ENCODE measurements at places on chromosomes 16 and 17. TPM values are rescaled to one million over a fixed set of nuclear protein-coding genes. Genes with fewer than 3 reads are reported as not detected.
A peak's percentile ranks its signal among the peaks of the same experiment; 100 is the strongest.

Gene FTSJ3
- 26.2 TPM for total RNA-seq

GRCh38 chr17:30790279-30790678 lies 34.2 kb downstream of the CRLF3 start:
- no peaks in the 10 kb centered on the region for H3K4me1 ChIP-seq
- no peaks in the 10 kb centered on the region for H3K27me3 ChIP-seq

- H3K27me3 ChIP-seq = peaks cover 9% of the 10 kb centered on the region
- no peak overlapping the region for H3K4me3 ChIP-seq
Observed at GRCh38 chr17:79473876-79474440, 136.9 kb downstream of the RBFOX3 start.

GRCh38 chr17:57902800-57903759 lies 52.1 kb downstream of the CUEDC1 start:
- H3K27me3 ChIP-seq = no peaks in the 10 kb centered on the region
- H3K36me3 ChIP-seq = no peaks in the 10 kb centered on the region
- peaks cover 76% of the 10 kb centered on the region for H3K4me1 ChIP-seq
- peak overlapping the region; percentile 93 for H3K27ac ChIP-seq
- no peak overlapping the region for H3K4me3 ChIP-seq
- DNase-seq = peak; percentile 80

Gene KRT10
- total RNA-seq = not detected

- no peaks in the 10 kb centered on the region for H3K36me3 ChIP-seq
- peaks cover 47% of the 10 kb centered on the region for H3K27me3 ChIP-seq
- peak overlapping the region; percentile 67 for H3K27ac ChIP-seq
- DNase-seq = peak; percentile 42
- peaks cover 38% of the 10 kb centered on the region for H3K4me1 ChIP-seq
Observed at GRCh38 chr17:74737299-74738050, 419 bp downstream of the RAB37 start.

- H3K36me3 ChIP-seq = no peaks in the 10 kb centered on the region
- no peaks in the 10 kb centered on the region for H3K4me1 ChIP-seq
- no peak overlapping the region for H3K4me3 ChIP-seq
- DNase-seq = no peak
- no peaks in the 10 kb centered on the region for H3K27me3 ChIP-seq
Observed at GRCh38 chr16:66451548-66451947, 24.5 kb downstream of the BEAN1 start.

GRCh38 chr17:18961634-18962493 lies 9.9 kb downstream of the SLC5A10 start:
- H3K4me3 ChIP-seq = no peak overlapping the region
- no peaks in the 10 kb centered on the region for H3K4me1 ChIP-seq
- no peak for DNase-seq
- no peak overlapping the region for H3K27ac ChIP-seq
- no peaks in the 10 kb centered on the region for H3K27me3 ChIP-seq

DNA sequence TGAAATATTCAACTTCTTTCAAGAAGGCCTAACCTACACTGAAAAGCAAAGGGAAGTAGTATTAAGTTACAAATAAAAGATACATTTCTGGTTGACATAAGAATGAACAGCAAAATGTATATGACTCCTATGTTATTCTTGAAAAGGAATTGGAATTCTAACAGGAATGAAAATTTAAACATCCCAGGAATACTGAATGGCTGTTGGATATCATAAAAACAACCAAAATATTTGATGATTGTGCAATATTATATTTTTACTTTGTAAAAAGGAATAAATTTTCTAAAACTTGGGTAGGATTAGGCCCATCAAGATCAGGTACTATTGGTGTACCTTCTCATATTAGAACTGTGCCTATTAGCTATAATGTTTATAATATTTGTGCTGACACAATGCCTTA lies 50.0 kb downstream of the CYB5B start:
- no peaks in the 10 kb centered on the region for H3K4me1 ChIP-seq
- no peaks in the 10 kb centered on the region for H3K36me3 ChIP-seq
- no peak overlapping the region for H3K27ac ChIP-seq

- no peak overlapping the region for H3K27ac ChIP-seq
- H3K27me3 ChIP-seq = peaks cover 25% of the 10 kb centered on the region
- DNase-seq = no peak
- no peaks in the 10 kb centered on the region for H3K4me1 ChIP-seq
- no peaks in the 10 kb centered on the region for H3K36me3 ChIP-seq
Observed at GRCh38 chr16:71623597-71623996, 2.4 kb upstream of the MARVELD3 start.

GRCh38 chr16:11706180-11706742 lies 36.4 kb downstream of the TXNDC11 start:
- no peaks in the 10 kb centered on the region for H3K27me3 ChIP-seq
- H3K4me3 ChIP-seq = no peak overlapping the region
- peak; percentile 50 for DNase-seq

DNA sequence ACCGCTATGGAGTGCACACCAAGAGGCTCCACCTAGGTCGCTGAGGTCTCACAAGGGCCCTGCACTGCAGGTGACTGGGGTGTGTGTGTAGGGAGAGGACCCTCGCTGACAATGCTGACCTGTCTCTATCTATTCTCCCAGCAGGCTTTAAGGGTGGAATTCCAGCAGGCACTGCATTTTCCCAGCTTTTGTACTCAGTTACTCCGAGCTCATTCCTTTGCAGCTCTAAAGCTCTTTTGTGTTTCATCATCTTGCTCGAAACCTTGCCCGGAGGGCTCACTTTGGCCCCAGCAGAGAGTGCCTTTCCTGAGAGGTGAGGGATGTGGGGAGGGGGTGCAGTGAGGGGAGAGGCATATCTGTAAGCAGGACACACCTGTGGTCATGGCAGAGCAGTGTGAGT lies 39.3 kb downstream of the SMPD3 start:
- DNase-seq = no peak
- no peak overlapping the region for H3K27ac ChIP-seq
- H3K36me3 ChIP-seq = no peaks in the 10 kb centered on the region
- H3K27me3 ChIP-seq = no peaks in the 10 kb centered on the region

DNA sequence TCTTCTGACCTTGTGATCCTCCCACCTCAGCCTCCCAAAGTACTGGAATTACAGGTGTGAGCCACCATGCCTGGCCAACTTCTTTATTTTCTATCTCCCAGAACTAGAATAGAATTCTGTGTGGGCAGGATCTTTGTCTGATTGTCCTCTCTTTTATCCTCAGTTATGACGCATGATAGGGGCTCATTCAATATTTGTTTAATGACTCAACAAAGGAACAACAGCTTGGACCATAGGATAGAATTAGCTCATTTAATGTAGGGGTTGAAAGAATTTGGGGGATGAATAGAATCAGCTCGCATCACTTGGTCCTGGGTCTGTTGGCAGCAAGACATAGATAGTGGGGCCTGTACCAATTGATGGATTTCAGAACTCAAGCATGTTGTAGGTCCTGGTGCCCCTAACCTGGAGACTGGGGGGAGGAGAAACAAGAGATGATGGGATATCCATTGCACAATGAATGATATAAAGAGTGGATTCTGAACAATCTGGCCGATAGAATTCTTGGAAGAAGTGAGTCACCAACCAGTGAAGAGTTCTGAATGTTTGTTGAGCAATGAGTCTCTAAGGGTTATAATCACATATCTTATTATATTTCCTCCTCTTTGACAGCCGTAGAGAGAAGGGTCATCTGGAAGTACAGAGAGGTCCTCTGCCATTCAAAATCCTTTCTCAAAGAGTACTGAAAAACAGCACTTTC lies 250.2 kb downstream of the HS3ST4 start:
- H3K27ac ChIP-seq = no peak overlapping the region
- no peaks in the 10 kb centered on the region for H3K36me3 ChIP-seq
- no peaks in the 10 kb centered on the region for H3K27me3 ChIP-seq
- H3K4me1 ChIP-seq = no peaks in the 10 kb centered on the region

Gene SLC39A11
- 27.3 TPM for total RNA-seq

Gene MT1A
- total RNA-seq = not detected

Gene TSNAXIP1
- total RNA-seq = not detected

Gene KCNJ16
- not detected for total RNA-seq

GRCh38 chr17:11598274-11599221 lies at the start of gene DNAH9:
DNAH9 (plus strand) TSS chr17:11598470; CDS start chr17:11598499, 29 bp downstream.
- no peaks in the 10 kb centered on the region for H3K4me1 ChIP-seq
- peak within 1 kb of the TSS; percentile 63 for H3K4me3 ChIP-seq
- H3K27me3 ChIP-seq = peaks cover 2% of the 10 kb centered on the region
- H3K36me3 ChIP-seq = no peaks in the 10 kb centered on the region
- DNase-seq = peak; percentile 96
- peak within 1 kb of the TSS; percentile 82 for H3K27ac ChIP-seq

Gene SLFN5
- total RNA-seq = 2.8 TPM

Gene NQO1
- total RNA-seq = 175 TPM

DNA sequence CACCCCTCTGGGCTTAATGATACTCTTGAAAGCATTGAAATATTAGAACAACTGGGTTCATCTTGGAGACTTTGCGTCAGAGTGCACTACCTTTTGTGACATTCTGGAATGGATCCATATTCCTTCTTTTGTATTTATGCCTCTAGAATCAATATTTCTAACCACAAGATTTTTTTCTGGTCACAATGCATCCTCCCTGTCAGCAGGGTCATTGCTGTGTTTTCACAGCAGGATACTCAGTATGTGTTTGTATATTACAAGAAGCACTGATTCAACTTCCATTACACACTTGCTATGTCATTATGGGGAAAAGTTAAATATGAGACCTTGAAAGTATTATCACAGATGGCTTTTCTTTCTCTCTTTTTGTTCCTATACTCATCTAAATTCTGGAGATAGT lies 370.0 kb downstream of the HS3ST3B1 start:
- no peaks in the 10 kb centered on the region for H3K4me1 ChIP-seq
- H3K36me3 ChIP-seq = no peaks in the 10 kb centered on the region
- no peaks in the 10 kb centered on the region for H3K27me3 ChIP-seq
- H3K27ac ChIP-seq = no peak overlapping the region

Gene ST6GALNAC1
- 232 TPM for total RNA-seq

- no peaks in the 10 kb centered on the region for H3K36me3 ChIP-seq
- H3K27me3 ChIP-seq = peaks cover 39% of the 10 kb centered on the region
- peak overlapping the region; percentile 95 for H3K27ac ChIP-seq
Observed at GRCh38 chr16:79599837-79600637, 500 bp downstream of the MAF start.

GRCh38 chr16:83098536-83098935 lies 471.8 kb downstream of the CDH13 start:
- no peaks in the 10 kb centered on the region for H3K4me1 ChIP-seq
- H3K27me3 ChIP-seq = no peaks in the 10 kb centered on the region
- no peak for DNase-seq

- no peaks in the 10 kb centered on the region for H3K36me3 ChIP-seq
- no peak overlapping the region for H3K4me3 ChIP-seq
- H3K4me1 ChIP-seq = peaks cover 3% of the 10 kb centered on the region
- DNase-seq = no peak
- H3K27ac ChIP-seq = no peak overlapping the region
Observed at GRCh38 chr16:79217375-79218011, 383.0 kb downstream of the MAF start.

DNA sequence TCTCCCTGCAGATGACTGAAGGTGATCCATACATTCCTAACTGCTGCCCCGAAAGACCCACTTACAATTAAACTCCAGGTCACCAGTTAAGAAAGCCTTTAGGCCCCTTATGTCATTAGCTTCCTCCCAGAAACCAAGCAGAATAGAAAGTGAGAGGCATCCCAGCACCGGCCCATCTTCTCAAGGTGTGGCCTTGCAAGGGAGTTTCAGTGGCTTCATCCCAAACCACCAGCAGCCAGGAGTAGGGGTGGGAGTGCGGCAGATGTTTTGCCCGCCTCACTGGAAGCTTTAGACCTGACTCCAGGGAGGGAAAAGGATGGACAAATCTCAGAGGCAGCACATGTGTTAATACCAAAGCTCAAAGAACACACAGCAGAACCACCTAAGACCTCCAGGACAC lies 5.1 kb downstream of the ZFHX3 start:
- H3K4me3 ChIP-seq = no peak overlapping the region
- H3K27me3 ChIP-seq = no peaks in the 10 kb centered on the region
- H3K27ac ChIP-seq = peak overlapping the region; percentile 96
- no peak for DNase-seq
- peaks cover 6% of the 10 kb centered on the region for H3K4me1 ChIP-seq

Gene TMEM132E
- not detected for total RNA-seq

GRCh38 chr17:62707425-62707739 lies 79.9 kb downstream of the MRC2 start:
- H3K4me3 ChIP-seq = no peak overlapping the region
- H3K27ac ChIP-seq = no peak overlapping the region
- H3K36me3 ChIP-seq = no peaks in the 10 kb centered on the region
- peaks cover 5% of the 10 kb centered on the region for H3K27me3 ChIP-seq

DNA sequence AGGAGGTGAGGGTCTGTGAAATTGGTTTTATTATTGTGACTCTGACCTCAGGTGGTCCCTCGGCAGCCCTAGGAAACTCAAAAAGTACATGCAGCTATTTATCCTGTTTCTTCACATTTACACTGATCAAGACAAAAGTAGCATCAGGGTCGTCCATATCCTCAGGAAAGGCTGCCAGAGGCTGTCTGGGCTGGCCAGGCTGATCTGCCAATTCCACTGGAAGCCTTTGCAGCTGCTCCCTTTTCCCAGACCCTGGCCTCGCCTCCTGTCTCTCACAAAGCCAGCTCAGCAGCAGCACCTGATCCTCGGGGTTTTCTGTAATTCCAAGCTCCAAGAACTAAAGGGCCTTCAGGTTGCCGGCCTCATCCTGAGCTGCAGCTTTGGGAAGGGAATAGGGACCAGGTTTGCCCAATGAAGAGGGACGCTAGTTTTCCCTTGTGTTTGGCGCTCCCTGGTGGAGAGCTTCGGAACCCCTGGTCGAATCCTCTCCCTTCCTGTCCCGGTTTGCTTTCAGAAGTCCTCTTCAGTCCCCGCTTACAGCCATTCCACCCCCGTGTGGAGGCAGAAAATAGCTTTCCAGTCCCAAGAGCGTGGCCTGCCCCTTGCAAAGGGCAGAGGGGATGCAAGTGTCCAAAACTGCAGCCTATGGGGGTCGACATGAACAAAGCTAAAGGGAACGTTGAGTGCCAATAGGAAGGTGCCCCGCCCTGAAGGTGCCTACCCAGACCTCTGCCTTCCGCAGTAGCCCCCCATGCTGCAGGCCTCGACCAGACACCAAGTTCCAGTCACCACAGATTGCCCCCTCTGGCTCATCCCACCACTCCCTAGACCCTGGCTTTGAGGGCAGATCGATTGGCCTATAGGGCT lies 13.4 kb downstream of the MFSD6L start:
- peak; percentile 79 for DNase-seq
- H3K4me1 ChIP-seq = no peaks in the 10 kb centered on the region
- no peak overlapping the region for H3K4me3 ChIP-seq
- no peak overlapping the region for H3K27ac ChIP-seq

Gene TNFSF12
- 20.8 TPM for total RNA-seq

- H3K4me3 ChIP-seq = peak overlapping the region; percentile 68
- H3K4me1 ChIP-seq = peaks cover 6% of the 10 kb centered on the region
- H3K27me3 ChIP-seq = no peaks in the 10 kb centered on the region
- peak; percentile 77 for DNase-seq
Observed at GRCh38 chr17:74981979-74982662, 5.3 kb upstream of the CDR2L start.

All from transverse colon (tissue), 4 donors.